Mammary epithelial cell (primary cell): ENCODE measurements at places on chromosomes 7 and 10. TPM values are rescaled to one million over a fixed set of nuclear protein-coding genes. Genes with fewer than 3 reads are reported as not detected.

GRCh38 chr7:70975754-70976153, 156.2 kb upstream of the GALNT17 start:
- no peak for DNase-seq

- DNase-seq: no peak
Observed at GRCh38 chr7:6032641-6033040, 1.5 kb downstream of the ANKRD61 start.

GRCh38 chr7:77239471-77239870, 39.9 kb upstream of the FGL2 start:
- DNase-seq: no peak

DNA sequence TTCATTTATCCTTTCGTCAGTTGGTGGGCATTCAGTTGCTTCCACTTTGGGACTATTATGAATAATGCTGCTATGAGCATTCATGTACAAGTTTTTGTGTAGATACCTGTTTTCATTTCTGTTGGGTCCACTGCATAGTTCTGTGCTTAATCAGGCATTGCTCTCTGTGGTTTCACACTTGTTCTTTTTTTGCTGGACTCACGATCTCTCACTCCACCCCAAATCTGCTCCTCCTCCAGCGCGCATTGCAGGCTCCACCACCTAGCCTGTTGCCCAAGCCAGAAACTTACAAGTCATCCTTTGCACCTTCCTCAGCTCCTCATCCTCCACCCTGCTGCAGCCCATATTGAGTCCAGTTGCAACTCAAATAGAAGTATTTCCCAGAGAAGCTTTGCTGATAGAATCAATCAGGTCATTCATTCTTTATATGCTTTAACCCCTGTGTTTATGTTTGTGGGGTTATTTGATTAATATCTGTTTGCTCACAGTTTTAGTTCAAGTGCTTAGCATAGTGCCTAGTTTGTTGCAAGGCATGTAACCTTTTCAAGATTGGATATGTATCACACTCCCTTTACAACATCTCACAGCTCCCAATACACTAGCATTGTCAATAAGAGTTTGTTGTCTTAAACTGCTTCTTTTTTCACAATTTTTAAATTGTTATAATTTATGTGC, 16.6 kb upstream of the AFAP1L2 start:
- DNase-seq: peak; percentile 85

The ANKRD7 gene
- polyA plus RNA-seq: 0.26 TPM

GRCh38 chr10:28300027-28300426, 2.8 kb downstream of the MPP7 start:
- peak; percentile 12 for DNase-seq

The TMEM130 gene
- not detected for polyA plus RNA-seq

GRCh38 chr7:113562801-113563200, 356.0 kb downstream of the PPP1R3A start:
- DNase-seq: no peak

DNA sequence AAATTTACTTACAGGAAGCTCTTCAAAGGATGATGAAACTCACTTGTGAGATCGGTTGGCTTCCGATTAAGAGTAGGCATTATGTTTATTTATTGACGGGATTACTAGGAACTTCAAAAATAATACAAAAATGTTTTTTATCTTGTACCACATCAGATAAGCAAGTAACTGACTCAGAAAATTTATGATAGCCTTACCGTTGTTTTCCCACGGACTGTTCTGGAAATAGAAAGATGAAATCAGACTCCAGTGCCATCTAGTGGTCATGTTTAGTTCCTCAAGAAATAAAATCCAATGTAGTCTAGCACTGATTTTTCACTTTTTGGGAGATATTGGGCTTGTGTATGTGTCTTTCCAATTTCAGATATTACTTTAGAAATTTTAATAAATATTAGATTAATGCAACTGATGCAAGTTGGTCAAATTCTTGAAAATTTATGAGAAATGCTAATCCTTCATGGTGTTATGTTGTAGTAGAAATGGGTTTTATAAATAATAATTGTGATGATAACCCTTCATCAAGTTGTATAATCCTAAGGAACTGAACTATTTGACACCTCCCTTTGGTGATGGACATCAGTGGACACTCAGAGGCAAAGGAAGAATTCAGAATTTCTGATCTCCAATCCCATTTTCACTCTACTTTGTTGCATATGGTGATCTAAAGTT, 168.8 kb downstream of the TMEM26 start:
- peak; percentile 22 for DNase-seq

DNA sequence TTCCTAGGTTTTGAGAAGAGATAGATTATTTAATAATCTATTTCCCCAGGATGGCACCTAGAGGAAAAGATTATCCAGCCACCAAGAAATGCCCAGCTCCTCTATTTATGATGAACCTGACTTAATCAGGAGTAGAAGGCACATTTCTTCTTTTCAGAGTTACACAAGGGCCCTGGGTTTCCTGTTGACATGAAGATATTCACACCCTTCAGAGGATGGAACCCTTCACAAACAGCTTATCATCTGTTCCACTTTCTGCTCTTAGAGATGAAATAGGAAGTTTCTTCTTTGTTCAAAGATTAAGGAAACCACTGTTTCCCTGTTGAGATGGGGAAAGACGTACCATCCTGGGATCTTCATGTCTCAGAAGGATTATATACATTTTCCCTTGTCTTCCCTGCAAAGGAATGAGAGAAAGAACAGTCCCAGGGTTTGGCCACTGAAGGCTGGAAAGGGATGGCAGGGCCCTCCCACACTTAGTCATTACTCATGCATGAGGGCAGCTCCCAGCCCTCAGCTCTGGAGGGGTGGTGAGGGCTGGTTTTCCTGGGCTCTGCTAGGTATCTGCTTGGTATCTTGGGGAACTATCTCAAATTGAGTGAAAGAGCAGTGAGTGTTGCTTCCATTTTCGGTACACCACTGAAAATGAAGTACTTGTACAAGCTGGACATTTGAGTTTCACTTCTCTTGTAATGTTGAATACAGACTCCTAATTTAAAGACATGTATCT, 64.0 kb downstream of the MTPAP start:
- DNase-seq: peak; percentile 40

The CHRM2 gene
- not detected for polyA plus RNA-seq

- no peak for DNase-seq
Observed at GRCh38 chr10:60443346-60443745, 53.7 kb upstream of the ANK3 start.

The SNX13 gene
- polyA plus RNA-seq: 11.1 TPM

- no peak for DNase-seq
Observed at GRCh38 chr7:63044721-63045120, 953.9 kb upstream of the ZNF722 start.
